Nephron progenitor cell (in vitro differentiated cells): ENCODE measurements at places on chromosomes 4 and X.

DNA sequence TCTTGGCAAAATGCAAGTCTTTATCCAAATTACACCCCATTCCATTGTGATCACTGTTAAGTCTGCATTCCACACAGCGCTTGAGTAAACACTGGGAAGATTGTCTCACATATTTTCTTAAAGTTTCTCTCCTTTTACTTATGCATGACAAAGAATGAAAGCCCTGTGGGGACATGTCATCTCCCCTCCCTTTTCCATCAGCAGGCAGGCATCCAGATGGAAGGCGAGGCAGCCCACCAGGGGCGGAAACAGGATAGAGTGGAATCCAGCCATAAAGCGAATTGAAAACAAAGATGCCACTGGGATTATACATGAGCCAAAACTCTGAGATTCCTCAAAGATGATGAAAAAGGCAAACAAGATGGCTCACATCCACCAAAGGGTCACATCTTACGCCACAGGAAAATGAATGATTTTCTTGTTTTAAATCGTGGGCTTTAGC is 78.2 kb downstream of the AFAP1 start:
- DNase-seq: no peak

GRCh38 chr4:188930822-188931221 is 791.6 kb downstream of the TRIML1 start:
- DNase-seq: peak; percentile 51

DNA sequence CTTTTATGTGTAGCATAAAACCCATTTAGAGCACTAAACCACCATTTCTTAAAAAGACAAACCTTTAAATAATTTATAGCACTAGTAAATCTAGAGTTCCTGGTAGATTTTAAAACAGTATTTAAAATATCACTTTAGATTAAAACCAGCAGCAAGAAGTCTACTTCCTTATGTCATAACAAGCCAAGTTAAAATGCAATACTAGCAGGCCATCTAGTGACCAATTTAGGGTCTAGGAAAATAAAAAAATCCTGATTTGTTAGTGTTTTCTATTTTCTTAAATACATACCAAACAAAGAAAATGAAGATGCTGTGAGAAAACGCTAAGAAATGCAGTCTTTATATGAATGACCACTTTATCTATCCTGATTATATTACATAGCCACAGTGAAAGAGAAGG is 53.9 kb downstream of the PAPSS1 start:
- DNase-seq: no peak

DNA sequence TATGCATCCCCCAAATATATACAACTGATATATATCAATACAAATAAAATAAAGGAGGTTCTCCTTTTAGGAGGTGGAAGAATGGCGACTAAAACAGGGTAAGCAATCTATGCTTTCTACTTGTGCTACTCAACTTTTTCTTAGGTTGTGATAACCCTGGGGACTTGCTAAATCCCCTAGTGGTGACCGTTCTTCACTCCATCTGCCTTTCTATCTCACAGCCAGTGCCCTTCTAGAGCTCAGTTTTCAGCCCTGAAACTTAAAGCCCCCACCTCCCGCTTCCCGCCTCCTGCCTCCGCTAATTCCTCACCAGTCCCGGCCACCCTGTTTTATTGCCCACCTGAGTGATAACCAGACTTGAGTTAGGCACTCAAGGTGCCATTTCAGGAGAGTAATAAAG is 15.5 kb upstream of the ESX1 start:
- DNase-seq: peak; percentile 11
